ENCODE measurements at places on chromosomes 12 and 14. TPM values are rescaled to one million over a fixed set of nuclear protein-coding genes. Genes with fewer than 3 reads are reported as not detected.

KCNC2 gene
- polyA plus RNA-seq: not detected

- DNase-seq: no peak
Observed at GRCh38 chr12:52805739-52806138, 8.2 kb downstream of the KRT4 start.

GRCh38 chr12:63238892-63239291 is 87.9 kb upstream of the AVPR1A start:
- no peak for DNase-seq

MFAP5 gene
- 20.6 TPM for polyA plus RNA-seq

C12orf50 gene
- not detected for polyA plus RNA-seq

HSPB8 gene
- polyA plus RNA-seq: 116 TPM

GRCh38 chr12:59075968-59076490 is 155.7 kb upstream of the LRIG3 start:
- DNase-seq: no peak

- no peak for DNase-seq
Observed at GRCh38 chr12:95966287-95966870, 23.2 kb downstream of the AMDHD1 start.

DNA sequence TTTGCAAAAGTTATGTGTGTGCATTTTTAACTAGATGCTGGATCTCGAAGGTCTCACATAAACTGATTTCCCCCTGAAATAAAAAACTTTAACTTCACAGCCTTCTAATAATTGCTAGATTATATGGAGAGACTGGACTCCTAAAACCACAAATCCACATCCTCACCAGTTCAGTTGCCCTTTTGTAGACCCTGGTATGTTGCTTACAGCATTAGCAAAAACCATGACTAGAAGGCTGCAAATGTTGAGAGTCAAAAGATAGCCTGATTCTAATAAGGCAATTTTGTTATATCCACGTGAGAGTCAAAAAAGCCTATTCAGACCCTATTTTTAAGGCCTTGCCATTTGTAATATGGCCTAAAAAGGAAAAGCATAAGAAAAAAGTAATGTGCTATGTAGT is 37.4 kb downstream of the RASSF8 start:
- DNase-seq: no peak

DNA sequence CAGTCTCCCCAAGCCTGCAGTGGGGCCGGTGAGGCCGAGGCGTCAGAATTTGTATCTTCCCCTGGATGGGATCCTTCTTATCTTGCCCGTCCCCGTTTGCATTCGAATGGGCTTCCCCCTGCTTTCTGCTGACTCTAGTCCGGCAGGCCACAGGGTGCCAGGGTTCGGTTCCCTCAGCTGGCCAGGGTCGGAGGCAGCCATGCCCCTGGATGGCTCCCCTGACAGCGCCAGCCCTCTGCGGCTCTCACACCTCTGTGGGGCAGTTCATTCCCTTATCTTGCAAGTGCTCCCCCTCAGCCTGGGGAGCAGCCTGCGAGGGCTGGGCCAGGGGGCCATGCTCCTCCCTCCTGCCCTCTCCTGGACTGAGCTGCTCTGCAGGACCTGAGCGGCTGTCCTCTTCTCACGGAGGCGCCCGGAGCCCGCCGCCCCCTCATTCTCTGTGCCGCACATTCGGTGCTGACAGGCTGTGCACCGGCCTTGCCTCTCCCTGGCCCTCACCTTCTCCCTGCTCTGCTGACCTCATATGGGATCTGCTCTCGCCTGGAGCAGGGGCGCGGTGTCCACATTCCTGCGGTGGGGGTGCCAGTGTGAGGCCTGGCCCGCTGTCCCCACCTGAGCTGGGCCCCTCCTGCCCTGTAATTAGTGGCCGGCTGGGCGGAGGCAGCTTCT is 32.8 kb downstream of the KIF26A start:
- peak; percentile 50 for DNase-seq

OAS2 gene
- polyA plus RNA-seq: 11.8 TPM

KRT79 gene
- polyA plus RNA-seq: not detected

- DNase-seq: no peak
Observed at GRCh38 chr14:92514844-92515514, 1.4 kb downstream of the RIN3 start.

CFAP54 gene
- not detected for polyA plus RNA-seq

HPD gene
- 0.40 TPM for polyA plus RNA-seq

FAM90A1 gene
- 0.45 TPM for polyA plus RNA-seq

- DNase-seq: no peak
Observed at GRCh38 chr12:89593233-89593632, 67.4 kb upstream of the POC1B start.

DNA sequence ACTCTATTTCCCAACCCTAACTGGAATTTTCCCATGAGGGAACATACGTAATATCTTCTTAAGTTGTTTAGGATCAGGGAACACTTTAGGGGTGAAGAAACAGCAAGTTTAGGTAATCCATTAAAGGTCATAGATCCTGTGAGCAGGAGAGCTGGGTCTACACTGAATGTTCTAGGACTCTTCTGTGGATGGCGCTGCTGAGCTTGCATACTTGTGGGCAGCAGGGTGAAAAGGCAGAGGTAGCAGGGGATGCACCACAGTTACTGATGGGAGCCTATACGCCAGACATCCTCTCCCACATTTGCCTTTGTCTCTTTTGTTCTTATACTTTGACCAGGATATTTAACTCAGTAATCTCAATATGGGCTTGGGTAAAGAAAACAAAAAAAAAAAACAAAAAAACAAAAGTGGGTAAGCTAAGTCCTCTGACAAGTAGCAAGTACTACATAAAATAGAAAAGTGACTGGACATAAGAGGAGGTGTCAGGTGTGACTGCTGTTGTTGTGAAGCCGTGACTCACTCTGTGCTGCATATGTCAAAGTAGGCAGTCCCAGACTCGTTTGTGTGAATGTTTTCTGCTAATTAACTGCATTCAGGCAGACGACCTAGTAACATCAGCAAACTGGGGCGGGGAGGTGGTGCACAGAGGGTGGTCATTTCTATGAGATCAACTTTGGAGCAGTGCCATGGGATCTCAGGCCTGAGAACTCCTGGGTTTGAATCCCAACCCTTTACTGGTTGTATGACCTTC is 31.6 kb downstream of the NEUROD4 start:
- no peak for DNase-seq

- no peak for DNase-seq
Observed at GRCh38 chr12:68431786-68432185, 99.6 kb upstream of the MDM1 start.

DNA sequence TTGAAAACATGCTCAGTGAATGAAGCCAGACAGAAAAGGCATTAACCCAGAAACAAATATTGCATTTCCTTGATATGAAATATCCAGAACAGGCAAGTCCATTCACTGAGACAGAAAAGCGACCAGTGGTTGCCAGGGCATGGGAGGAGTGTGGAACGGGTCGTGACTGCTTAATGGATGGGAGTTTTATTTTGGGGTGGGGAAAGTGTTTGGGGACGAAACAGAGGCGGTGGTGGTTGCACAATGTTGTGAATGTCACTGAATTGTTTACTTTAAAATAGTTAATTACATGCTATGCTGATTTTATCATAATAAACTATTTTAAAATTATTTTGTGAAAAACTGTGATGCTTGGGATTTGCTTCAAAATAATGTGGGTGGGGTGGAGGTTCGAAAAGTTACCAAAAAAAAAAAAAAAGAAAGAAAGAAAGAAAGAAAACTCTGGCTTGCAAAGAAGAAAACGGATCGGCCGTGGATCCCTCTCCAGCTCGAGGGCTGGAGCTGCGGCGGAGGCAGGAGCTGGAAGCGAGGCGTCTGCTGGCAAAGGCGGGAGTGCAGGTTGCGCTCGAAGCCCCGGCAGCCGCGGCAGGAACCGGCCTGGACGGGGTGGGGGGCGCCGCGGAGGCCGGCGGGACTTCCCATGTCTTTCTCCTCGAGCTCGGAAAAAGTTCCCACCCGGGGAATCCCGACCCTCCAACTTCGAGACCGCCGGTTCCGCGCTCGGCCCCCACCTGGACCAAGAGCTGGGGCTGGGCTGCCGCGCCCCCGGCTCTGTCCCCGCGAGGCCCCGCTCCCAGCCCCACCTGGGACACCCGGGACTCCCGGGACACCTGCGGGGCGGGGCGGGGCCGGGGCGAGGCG is 524 bp upstream of the P2RX2 start:
- no peak for DNase-seq

GRCh38 chr14:52003324-52003723 is 14.0 kb downstream of the RTRAF start:
- no peak for DNase-seq

- DNase-seq: no peak
Observed at GRCh38 chr14:31876741-31877140, 200.4 kb upstream of the ARHGAP5 start.

DNA sequence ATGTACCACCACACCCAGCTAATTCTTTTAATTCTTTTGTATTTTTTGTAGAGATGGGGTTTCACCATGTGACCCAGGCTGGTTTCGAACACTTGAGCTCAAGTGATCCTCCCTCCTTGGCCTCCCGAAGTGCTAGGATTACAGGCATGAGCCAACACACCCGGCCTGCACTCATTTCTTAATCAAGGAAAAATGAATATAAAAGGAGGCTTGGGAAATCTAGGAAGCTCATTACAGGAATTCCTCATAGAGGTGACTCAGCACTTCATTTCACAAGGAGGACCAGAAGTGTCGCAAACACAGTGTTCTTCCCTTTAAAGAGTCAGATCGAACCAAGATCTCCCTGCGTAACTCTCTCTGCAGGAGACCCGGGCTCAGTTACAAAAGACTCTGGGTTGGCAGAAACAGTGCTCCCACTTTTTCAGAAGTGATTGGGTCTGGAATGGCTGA is 30.3 kb downstream of the NFKBIA start:
- DNase-seq: peak; percentile 51

- no peak for DNase-seq
Observed at GRCh38 chr14:65620195-65620594, 207.7 kb downstream of the FUT8 start.

SLC6A12 gene
- polyA plus RNA-seq: 0.05 TPM

MAP1LC3B2 gene
- polyA plus RNA-seq: 2.4 TPM

NELL2 gene
- 2.6 TPM for polyA plus RNA-seq

- DNase-seq: no peak
Observed at GRCh38 chr12:2862876-2863275, 6.0 kb upstream of the TEX52 start.

- no peak for DNase-seq
Observed at GRCh38 chr12:129064209-129064855, 211.1 kb downstream of the GLT1D1 start.

- DNase-seq: no peak
Observed at GRCh38 chr12:52656616-52657015, 4.6 kb upstream of the KRT2 start.

DNA sequence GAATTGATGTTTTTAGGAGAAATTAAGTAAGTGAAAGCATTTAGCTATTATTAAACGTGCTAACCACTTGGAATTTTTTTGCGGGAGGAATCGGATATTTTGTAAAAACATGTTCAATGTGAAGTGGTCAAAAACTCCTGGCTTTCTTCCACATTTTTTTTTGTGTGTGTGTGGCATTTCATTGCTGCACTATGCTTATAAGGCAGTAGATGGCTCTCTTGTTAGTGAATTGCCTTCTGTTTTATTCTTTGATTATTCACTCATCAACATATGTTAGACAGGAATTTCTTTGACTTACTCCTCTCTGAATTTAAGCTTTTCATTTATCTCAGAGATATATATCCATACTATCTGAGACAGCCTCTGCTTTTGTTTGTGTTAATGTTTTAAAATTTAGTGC is 71.3 kb downstream of the DERA start:
- DNase-seq: no peak

GALNT6 gene
- 7.7 TPM for polyA plus RNA-seq

- no peak for DNase-seq
Observed at GRCh38 chr12:90802727-90803126, 152.2 kb downstream of the CCER1 start.

GPX2 gene
- 464 TPM for polyA plus RNA-seq

DNA sequence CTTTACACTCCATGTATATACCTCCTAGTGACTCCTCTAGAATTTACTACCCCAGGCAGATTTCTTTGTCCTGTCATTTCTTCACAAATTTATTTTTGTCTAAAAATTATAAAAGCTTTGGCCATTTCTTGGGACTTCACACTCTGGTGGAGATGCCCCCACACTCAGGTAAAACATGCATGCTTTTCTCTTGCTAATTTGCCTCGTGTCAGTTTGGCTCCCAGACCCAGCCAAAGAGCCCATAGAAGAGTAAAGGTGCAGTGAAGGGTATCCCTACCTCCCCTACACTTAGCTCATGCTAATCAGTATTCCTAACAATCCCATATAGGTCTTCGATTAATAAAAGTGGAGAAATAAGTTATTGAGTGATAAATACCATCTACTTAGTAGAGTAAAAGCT is 256.5 kb upstream of the KRR1 start:
- no peak for DNase-seq

GRCh38 chr12:69821456-69822159 is 3.4 kb upstream of the MYRFL start:
- no peak for DNase-seq

- DNase-seq: peak; percentile 83
Observed at GRCh38 chr12:6768990-6769389, 2.8 kb downstream of the PTMS start.

GRCh38 chr12:92439420-92439805 is 263.4 kb upstream of the PLEKHG7 start:
- peak; percentile 15 for DNase-seq

DIP2B gene
- 4.2 TPM for polyA plus RNA-seq

PAX9 gene
- polyA plus RNA-seq: not detected

- no peak for DNase-seq
Observed at GRCh38 chr14:100058777-100059437, 6.3 kb upstream of the EVL start.

MTHFD1 gene
- 29.7 TPM for polyA plus RNA-seq

FAM181A gene
- not detected for polyA plus RNA-seq
